Diencephalon (tissue), 1 donor: ENCODE measurements at places on chromosomes 12 and 14. TPM values are rescaled to one million over a fixed set of nuclear protein-coding genes. Genes with fewer than 3 reads are reported as not detected.

Gene TESPA1
- not detected for total RNA-seq

Gene CLEC1B
- total RNA-seq = not detected

Gene RNASE3
- not detected for total RNA-seq

Gene OTUB2
- 11.3 TPM for total RNA-seq

Gene MYO1H
- total RNA-seq = 1.4 TPM

Gene XRCC3
- total RNA-seq = 10.4 TPM
